ENCODE measurements at places on chromosomes 7 and 10. TPM values are rescaled to one million over a fixed set of nuclear protein-coding genes. Genes with fewer than 3 reads are reported as not detected.

TMEM270 gene
- total RNA-seq: not detected

C10orf67 gene
- 0.17 TPM for total RNA-seq

DNA sequence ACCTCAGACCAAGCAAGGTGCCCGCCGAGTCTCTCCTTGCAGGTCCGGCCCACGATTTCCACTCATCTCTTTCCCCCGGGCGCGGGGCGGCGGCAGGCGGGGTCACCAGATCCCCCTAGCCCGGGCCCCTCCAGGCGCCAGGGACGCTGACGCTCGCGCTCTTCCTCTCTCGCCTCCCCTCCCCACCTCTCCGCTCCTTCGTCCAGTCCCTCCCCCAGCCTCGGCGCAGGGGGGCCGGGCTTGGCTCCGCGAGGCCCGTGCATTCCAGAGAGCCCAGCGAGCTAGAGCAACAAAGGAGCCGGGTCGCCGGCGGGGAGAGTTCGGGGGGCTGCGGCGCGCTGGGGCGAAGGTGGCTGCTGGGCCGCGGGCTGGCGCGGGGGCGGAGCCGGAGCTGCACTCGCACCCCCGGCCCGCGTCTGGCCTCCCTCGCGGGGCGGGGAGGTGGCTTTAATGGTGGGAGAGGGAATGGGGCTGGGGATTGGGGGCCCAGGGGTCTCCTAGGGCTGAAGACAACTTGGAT is at the start of gene SMO:
Gene SMO (plus strand): TSS at position 262 of the 520 bp plus-strand sequence. CDS start 519 bp downstream, outside the sequence.
- H3K4me1 ChIP-seq: peaks cover 29% of the 10 kb centered on the region
- peaks cover 20% of the 10 kb centered on the region for H3K36me3 ChIP-seq
- peak within 1 kb of the TSS; percentile 70 for H3K27ac ChIP-seq
- peak within 1 kb of the TSS; percentile 98 for H3K4me3 ChIP-seq

GRCh38 chr7:137942484-137943115 is 59.3 kb downstream of the CREB3L2 start:
- peaks cover 31% of the 10 kb centered on the region for H3K36me3 ChIP-seq
- no peak for DNase-seq
- no peaks in the 10 kb centered on the region for H3K27me3 ChIP-seq
- H3K4me3 ChIP-seq: no peak overlapping the region
- H3K4me1 ChIP-seq: peaks cover 42% of the 10 kb centered on the region

CADPS2 gene
- 10.1 TPM for total RNA-seq

- no peak for DNase-seq
- no peak overlapping the region for H3K27ac ChIP-seq
- H3K4me3 ChIP-seq: no peak overlapping the region
- no peaks in the 10 kb centered on the region for H3K27me3 ChIP-seq
- H3K36me3 ChIP-seq: peaks cover 3% of the 10 kb centered on the region
Measured at GRCh38 chr7:105178928-105179541, 165.0 kb downstream of the KMT2E start.

CLDN4 gene
- 787 TPM for total RNA-seq

- no peaks in the 10 kb centered on the region for H3K27me3 ChIP-seq
- no peak overlapping the region for H3K27ac ChIP-seq
- H3K4me1 ChIP-seq: peaks cover 4% of the 10 kb centered on the region
- no peak for DNase-seq
Measured at GRCh38 chr7:112292162-112292561, 85.7 kb downstream of the ZNF277 start.

DNA sequence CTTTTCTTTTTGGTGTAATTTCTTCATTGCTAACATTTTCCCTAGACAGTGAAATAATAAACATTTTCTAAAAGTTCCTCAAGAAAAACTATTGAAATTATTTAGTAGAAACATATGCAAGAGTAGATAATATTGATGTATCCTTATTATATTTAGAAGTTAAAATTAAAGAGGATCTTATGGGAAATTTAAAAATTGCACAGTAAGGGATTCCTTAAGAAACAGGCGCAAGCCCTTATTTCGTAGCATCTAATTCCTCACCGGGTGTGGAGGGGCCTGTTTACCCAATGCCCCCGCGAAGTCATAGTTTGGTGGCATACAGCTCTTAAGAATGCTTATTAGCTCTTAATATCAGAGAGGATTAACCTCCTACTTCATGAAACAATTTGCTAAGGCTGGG is 467.1 kb downstream of the DNAJB6 start:
- no peaks in the 10 kb centered on the region for H3K36me3 ChIP-seq
- DNase-seq: no peak
- H3K27me3 ChIP-seq: no peaks in the 10 kb centered on the region
- no peak overlapping the region for H3K27ac ChIP-seq

DNA sequence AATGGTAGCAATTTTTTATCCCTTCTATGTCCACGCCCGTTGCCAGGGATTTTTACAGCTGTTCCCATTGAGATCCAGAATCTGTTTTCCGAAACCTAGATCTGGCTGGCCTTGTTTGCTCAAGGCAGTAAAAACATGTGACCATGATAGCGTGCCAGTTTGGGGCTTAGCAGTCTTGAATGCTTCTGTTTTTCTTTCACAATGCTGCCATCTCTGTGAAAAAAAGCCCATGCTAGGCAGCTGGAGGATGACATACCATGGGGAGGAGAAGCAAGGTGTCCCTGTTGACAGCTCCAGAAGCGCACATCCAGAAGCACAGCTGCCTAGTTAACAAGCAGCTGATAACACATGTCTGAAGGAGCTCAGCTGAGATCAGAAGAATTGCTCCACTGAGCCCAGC is 2.2 kb upstream of the ZNF92 start:
- peaks cover 6% of the 10 kb centered on the region for H3K4me1 ChIP-seq
- H3K27ac ChIP-seq: no peak overlapping the region
- no peak for DNase-seq
- H3K4me3 ChIP-seq: no peak overlapping the region
- no peaks in the 10 kb centered on the region for H3K27me3 ChIP-seq

GRCh38 chr10:110311357-110311949 is 6.7 kb upstream of the SMNDC1 start:
- H3K4me1 ChIP-seq: peaks cover 10% of the 10 kb centered on the region
- H3K4me3 ChIP-seq: no peak overlapping the region

- H3K4me1 ChIP-seq: peaks cover 13% of the 10 kb centered on the region
- H3K4me3 ChIP-seq: no peak overlapping the region
- H3K36me3 ChIP-seq: peaks cover 3% of the 10 kb centered on the region
- H3K27ac ChIP-seq: peak overlapping the region; percentile 17
Measured at GRCh38 chr7:151416941-151417315, 7.1 kb upstream of the WDR86 start.

- peaks cover 5% of the 10 kb centered on the region for H3K4me1 ChIP-seq
- no peaks in the 10 kb centered on the region for H3K27me3 ChIP-seq
- H3K4me3 ChIP-seq: no peak overlapping the region
- H3K27ac ChIP-seq: no peak overlapping the region
- no peaks in the 10 kb centered on the region for H3K36me3 ChIP-seq
Measured at GRCh38 chr10:13256627-13257026, 22.5 kb upstream of the UCMA start.

GDI2 gene
- total RNA-seq: 245 TPM
